ENCODE measurements at places on chromosomes 1 and 21.

DNA sequence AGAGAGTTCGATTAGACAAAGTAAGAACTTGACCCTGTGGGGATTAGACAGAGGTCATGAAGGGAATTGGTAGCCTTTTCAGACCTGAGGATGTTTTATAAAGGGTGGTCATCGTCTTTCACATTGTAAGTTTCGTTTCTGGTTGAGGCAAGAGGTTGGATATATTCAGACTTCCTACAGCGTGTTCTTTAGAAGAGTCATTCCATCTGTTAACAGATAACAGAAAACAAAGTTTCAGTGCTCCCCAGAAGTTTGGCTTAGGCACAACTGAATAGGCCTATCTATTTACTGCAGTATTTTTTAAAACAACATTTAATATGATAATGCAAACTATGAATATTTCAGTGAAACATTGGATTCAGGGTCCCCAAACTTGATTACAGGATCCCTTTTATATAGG, 17.1 kb upstream of the IVNS1ABP start:
- DNase-seq, result no peak

DNA sequence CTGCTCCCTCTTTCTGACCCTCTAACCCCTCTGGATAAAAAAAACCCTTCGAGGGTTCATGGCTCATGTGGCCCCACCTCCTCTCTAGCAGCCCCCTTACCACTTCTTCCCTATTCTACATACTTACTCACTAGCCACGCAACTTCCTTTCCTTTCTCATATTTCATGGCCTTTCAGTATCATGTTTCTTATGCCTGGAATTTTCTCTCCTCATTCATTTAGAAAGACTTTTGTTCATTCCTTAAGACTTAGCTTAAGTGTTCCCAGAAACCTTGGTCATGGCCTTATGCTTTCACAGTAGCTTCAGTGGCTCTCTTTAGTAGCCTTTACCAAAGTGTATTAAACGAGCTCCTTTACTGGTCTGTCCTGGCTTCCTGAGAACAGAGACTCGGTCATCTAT, 6.1 kb downstream of the ACP6 start:
- DNase-seq, result no peak

GRCh38 chr1:24151175-24151533, 8.2 kb upstream of the IL22RA1 start:
- DNase-seq, result no peak

GRCh38 chr1:100353071-100353801, 930 bp downstream of the CDC14A start:
- no peak for DNase-seq

DNA sequence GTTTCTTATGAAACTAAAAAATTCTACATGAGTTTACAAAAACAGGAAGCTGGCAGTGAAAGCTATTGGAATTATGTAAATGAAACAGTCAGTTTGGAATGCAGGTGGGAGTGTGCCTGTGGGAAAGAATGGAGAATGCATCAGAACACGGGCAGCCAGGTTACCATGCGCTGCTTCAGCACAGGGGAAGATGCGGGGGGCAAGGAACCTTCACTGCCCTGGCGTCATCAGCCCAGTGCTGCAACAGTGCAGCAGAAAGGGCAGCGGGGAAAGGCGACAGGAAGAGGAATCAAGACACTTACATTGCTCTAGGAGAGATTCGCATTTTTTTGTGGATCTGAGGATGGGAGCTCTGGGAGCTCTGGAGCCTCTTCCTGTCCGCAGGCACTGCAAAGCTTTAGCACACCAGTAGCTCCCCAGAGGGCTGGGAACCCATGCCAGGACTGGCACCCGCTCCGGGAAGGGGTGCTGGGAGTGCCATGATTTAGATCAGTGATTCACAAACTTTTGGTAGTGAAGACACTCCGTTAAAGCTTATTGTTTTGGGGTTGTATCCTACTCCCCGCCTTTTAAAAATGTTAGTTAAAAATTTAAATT, 64.1 kb upstream of the WDR26 start:
- no peak for DNase-seq

DNA sequence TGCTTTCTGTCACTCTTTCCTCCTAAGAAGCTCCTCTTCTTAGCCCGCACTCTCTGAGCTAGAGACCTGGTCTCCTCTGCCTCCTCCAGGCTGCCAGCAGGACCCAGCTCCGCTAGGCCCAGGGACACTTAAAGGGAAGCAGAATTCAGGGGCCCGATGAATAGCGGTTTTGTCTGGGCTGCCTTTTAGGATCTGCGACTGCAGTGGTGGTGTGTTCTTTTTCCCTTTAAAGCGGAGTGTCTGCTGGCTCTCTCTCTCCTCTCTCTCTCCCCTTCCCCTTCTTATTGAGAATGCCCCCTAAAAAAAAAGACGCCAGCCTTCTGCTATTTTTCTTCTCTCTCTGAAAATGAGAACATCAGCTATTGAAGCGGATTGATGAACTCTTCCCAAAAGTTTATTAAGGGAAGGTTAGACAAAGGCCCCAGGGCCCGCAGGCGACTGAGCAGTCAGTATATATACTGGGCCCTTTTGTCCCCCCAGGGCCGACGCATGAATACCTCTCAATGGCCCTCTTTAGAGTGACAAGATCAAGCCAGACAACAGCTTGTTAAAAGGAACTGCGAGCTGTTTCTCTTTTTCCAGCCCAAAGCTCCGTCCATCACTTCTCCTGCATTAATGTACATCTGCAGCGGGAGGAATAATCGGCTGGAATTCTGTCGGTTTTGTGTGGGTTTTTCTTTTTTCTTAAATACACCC, 27.0 kb downstream of the PAX7 start:
- no peak for DNase-seq

DNA sequence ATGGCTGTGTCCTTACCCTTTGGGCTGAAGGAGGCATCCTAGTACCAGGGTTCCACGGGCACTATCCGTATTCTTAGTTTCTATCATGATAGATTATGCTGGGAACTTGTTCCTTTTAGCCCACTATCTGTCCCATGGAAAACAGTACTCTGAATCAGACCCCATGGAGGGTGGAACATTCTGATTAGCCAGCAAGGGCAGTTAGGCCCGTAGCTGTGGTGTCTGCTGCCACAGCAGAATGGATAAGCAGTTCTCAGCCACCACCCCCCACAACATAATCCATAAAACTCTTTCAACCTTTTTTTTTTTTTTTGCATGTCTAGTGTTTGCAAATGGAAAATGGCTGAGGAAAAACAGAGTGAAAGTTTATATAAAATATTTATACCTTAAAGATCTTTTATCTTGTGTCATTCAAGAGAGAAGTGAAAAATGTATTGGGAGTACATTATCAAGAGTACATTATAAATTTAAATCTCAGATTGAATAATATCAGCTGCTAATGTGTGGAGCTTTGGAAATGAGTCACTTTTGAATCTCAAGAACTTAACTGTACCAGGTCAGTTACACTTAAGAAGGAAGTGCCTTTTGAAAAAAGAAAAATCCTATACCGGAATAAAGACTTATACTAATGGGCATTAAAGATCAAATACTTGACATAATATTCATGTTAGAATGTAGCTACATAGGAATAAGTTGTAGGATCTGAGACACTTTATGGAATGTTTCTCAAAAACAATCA, 80.3 kb downstream of the NFIA start:
- DNase-seq, result no peak

DNA sequence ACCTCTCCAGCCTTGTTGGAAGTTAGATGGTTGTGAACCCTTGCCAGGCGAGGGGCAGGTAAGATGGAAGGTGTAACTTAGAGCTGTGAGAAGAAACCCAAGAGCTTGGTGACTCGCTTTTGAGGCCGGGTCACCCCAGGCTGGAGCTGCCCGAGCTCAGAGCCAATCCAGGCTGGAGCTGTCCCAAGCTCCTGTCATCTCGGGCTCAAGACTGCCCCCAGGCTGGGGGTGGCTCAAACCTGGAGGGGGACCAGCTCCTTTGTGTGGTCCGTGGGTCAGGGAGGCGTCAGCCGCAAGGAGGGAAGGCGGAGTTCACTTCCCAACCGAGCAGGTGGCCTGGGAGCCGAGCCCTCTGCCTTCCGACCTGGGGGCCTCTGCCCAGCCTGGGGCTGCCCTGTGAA, 2.0 kb downstream of the HUNK start:
- DNase-seq, result no peak

DNA sequence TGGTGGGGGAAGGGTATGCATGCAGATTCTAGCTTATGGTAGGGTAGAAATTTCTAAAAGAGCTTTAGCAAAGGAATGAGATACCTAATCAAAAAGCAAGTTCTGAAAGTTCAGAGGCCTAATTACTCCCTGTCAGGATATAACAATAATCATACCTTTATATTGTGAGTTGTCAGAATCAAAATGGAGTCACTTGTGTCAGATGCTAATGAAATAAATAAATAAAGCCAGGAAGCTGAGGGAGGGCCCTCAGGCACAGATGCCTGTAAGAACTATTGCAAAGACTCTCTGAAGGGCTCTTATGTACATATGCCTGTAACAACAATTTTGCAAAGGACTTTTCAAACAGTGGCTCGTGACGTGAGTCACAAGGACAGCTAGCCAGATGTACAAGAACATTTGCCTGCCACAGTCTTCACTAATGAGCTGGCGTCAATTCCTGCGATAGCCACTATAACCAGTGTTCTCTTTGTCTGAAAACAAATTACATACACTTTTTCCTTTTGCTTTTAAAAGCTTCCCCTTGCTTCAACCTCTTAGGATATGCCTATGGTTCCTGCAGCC, 27.4 kb upstream of the DNASE2B start:
- DNase-seq, result no peak

DNA sequence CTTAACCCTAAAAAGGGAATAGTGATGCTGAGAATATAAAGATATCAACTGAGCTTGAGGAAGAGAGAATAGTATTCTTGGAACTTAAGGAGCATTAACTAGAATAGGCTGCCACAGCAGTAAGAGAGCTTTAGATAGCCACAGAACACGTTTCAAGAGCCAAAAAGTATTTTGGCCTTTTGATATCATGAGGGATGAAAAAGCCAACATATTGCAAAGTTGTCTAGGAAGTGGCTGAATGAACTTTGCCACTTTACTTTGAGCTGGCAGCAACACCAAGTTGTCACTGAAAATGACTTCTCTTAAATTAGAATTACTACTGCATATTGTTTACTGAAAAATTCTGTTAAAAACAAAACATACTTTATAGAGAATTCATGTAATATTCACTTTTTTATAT, 1476.2 kb downstream of the MRPL39 start:
- DNase-seq, result no peak

DNA sequence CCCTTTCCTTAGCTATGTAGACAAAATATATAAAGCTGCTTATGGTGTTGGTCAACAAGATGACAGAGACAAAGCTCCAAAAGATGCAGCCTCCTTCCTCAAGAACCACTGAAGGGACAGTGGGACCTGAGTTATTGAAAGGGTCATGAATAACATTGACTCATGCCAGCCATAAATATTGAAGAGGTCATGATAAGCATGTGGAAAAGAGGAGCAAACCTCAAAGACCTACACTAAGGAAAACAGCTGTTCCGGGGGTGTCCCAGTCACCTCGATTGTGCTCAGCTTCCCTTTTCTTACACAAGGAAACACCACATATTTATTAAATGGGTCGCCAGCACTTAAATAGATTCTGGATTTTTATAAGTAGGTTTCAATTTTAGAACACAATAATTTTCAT, 112.9 kb downstream of the PTPRC start:
- DNase-seq, result no peak

GRCh38 chr21:46158666-46159300, 3.4 kb upstream of the FTCD start:
- no peak for DNase-seq

- no peak for DNase-seq
These were observed 299.1 kb upstream of the ADAMTS5 start for GRCh38 chr21:27265949-27266348.

- DNase-seq, result no peak
These were observed 34.7 kb downstream of the PTPRU start for GRCh38 chr1:29270929-29271521.

GRCh38 chr1:162632217-162632666, at the start of gene DDR2:
Gene DDR2, plus strand, starts transcription at chr1:162632464. Its CDS starts 86,600 bp downstream, at chr1:162719064.
- DNase-seq, result no peak

- no peak for DNase-seq
These were observed 12.5 kb downstream of the KIF17 start for GRCh38 chr1:20705203-20705755.

GRCh38 chr1:222375701-222376100, 172.2 kb downstream of the HHIPL2 start:
- no peak for DNase-seq

DNA sequence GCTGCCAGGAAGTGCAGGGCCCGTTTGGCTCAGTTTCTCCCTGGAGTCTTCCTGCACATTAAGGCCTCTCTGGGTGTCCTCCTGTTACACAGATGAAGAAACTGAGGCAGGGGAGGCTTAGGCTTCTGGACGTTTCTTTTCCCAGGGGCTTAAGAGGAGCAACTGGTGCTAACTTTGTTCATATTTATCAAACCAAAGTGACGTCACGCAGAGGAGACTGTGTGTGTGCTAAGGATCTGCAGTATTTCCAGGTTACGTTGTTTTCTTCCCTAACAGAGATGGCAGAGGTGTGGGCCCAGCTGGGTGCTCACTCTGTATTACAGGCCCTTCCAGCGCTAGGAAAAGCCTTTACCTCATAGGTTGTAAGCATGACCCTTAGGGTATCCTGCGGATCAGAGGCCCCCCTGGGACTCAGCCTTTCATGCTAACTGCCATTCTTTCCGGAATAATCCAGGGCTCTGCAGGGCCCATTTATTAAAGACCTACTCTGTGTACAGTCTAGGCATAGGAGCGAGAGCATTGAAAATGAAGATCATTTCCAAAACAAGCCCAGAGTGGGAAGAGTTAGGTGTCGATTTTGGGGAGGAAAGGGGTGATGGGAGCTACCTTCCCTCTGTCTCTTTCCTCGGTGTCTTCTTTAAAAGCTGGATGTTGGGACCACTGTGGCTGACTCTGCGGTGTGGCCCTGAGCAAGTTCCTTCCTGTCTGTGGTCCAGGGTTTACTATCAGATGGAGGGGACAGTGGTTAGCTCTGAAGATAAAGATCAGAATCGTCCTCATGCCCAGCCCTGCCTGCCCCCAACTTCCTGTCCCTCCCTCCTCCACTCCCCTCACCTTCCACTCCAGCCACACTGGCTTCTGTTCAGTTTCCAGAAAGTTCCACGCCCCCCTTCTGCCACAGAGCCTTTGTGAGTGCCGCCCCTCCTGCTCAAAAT, 4.6 kb downstream of the AGTRAP start:
- DNase-seq, result no peak

- no peak for DNase-seq
These were observed 363.5 kb upstream of the USP24 start for GRCh38 chr1:55578646-55579045.

- DNase-seq, result no peak
These were observed at the start of gene SYT14 for GRCh38 chr1:209937996-209938959. Gene SYT14, plus strand, starts transcription at chr1:209938217. Its CDS starts 48 bp downstream, at chr1:209938265.

- DNase-seq, result no peak
These were observed 33.5 kb downstream of the SYF2 start for GRCh38 chr1:25198663-25199252.

Data from cerebellar nuclear complex (tissue), 1 donor.